ENCODE measurements at places on chromosomes 11 and 22.

GRCh38 chr22:50488006-50488677, 1.5 kb downstream of the MIOX start:
- DNase-seq = no peak

DNA sequence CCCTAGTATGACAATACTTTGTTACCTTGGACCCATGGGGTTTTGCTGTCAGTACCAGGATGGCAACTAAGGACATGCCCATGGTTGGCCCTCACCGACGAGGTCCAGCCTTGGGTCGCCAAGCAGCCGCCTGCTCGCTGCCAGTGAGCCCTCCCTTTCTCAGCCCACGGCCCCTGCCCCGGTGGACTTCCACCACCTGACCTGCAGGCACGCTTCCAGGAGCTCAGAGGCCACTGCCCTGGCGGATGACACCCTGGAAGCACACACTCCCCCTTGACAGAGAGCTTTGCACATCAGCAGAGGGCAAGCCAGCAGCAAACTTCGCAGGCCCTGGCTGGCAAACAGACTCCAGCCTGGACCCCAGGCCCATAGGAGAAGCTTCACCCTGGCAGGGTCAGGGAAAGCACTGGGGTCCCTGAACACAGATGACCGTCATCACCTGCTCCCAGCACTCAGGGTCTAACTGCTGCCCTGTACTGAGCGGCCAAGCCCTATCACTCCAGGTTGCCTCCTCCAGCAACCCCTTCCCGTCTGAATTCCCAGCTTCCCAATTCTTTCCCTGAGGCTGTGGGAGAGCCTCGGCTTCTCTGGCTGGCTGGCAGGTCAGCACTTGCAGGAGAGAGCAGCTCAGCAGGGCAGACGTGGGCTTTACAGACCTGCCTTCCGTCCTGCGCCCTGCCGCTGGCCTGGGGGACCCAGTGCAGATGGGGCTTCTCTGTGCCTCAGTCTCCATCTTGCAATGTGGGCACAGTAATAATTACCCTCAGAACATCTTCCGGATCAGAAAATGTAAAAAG, 2.7 kb upstream of the PPARA start:
- no peak for DNase-seq

- DNase-seq = no peak
These were observed 4.3 kb upstream of the FUT4 start for GRCh38 chr11:94539420-94539819.

DNA sequence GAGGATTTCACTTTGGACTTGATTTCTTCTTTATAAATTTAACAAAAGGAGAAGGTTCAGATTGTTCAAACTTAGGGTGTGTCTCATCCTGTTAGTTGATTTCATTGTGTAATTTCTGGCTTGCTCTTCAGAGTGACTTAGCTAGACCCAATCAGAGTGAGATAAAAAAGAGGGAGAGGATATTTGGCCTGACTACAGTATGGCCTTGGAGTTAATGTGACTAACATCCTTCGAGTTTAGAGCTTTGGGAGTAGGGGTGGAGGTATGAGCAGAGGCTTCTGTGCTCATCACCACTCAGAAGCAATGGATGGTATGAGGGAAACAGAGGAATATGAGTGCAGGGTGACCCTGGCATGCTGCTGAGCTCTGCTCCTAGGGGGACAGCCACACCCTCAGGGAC, 114.2 kb downstream of the ME3 start:
- DNase-seq = no peak

DNA sequence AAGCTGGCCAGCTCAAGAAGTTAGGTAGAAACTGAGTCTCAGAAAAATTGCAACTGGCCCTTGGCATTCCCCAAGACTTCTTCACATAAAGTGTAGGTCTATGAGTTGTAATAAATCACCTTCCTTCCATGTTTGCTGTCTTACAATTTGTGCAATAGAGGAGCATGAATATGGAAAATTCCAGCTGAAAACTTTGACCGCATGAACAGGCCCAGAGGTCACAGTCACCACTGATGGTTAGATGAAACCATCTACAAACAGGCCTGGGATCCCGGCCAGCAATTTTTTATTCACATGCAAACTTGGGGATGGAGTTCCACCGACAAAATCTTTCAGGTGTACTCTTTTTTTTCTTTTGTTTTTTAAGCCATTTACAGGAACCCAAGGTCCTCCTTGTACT, 88.1 kb downstream of the SERGEF start:
- no peak for DNase-seq

DNA sequence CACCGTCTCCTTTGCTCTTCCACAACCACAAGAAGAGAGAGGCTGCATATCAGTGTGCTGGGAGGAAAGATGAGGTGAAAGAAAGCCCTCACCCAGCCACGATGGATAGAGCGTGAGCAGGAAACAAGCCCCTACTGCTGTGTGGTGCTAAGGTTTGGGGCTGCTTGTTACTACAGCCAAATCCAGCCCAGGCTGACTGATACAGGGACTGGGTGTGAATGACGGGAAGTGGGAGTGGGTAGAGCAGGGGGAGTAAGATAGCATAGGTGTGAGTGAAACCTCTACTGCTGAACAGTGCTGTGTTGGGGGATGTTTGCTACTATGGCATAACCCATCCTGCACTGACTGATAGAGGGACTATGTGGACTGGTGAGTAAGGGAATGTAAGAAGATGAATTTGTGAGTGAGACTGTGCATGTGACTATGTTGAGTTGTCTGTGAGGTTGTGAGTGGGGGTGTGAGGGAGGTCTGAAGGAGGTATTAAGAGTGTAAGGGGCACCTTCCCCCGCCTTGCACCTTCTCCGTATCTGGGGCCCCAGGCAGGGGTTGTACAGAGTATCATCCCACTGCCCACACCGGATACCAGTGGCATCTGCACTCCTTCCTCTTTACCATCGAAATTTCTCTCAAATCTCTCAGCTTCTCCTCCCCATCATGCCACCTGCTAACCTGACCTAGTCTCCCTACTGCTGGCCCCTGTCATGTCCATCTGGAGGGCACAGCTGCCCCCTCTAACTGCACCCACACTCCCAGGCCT, 91.5 kb downstream of the MN1 start:
- no peak for DNase-seq

- DNase-seq = no peak
These were observed 471.9 kb upstream of the KIRREL3 start for GRCh38 chr11:127472505-127472904.

DNA sequence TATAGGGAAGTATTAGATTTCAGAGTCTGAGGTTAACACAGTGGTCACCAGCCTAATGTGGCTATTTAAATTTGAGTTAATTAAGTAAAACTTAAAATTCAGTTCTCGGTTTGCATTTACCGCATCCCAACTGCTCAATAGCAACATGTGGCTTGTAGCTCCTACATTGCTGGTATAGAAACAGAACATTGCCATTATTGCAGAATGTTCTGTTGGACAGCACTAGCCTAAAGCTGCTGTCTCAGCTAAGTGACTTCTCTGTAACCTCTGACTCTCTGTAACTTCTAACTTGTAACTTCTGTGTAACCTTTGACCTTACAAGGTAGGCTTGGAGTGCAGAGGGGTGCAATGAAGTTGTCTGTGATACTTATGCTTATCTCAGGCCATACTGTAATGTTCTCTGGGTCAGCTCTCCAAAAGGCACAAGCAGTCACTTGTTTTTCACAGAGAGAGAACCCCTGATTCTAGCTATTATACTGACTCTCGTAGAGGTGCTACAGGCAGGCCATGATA, 78.7 kb downstream of the ZNRF3 start:
- DNase-seq = no peak

DNA sequence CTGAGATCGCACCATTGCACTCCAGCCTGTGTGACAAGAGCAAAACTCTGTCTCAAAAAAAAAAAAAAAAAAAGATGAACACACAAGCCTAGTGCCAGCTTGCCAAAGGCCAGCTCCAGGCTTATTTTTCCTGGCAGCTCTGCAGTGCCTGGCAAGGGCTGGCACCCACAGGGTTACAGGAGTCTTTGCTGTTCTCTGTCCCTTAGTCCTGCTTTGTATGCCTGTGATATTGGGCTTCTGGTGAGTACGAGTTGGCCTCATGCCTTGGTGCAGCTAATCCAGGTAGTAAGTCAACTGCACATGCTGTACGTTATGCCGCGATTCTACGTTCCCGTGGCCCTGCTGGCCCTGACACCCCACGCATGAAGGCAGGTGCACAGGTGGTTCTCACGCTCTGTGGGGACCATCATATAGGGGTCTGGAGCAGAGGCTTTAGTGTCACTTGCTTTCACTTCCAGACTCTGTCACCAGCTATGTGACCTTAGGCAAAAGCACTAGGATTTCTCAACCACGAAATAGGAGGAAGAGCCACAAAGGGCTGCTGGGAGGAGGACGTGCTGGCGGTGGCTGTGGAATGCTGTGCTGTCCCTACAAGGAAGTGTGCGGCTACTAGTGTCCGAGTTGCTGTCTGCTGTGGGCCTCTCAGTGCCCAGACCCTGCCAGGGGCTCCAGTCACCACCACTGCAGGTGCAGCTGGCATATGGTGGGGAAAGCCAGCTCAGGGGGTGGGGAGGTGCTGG, 21.4 kb upstream of the RASL10A start:
- no peak for DNase-seq

DNA sequence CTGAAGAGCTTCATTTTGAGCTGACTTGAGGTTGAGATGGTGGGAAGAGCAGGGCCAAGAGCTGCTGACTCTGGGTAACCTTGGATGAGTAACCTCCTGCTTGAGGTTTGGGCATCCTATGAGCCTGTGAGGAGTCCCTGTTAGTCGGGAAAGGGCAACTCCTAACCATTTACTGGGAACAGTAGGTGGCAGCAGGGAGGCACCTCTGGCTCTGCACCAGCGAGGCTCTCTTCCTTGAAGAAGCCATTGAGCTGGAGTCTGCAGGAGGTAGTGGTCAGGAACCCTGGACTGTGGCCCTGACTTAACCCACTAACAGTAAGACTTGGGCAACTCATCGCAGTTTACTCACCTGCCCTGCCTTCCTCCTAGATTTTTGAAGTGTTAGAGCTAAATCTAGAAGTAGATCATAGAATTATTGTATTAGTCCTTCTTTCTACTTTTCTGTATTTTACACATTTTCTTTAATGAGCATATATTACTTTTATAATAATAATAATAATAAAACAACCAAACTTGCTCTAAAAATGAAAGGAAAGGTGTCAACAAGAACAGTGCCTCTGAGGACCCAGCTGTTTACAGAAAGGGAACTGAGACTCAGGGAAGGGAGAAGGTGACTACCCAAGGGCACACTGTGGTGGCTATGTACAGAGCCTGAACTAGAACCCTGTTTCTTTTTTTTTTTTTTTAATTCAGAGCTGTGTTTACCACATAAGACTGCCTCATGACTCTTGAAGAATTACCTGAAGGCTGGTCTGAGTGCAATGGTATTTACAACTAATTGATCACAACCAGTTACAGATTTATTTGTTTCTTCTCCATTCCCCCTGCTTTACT, 47.5 kb downstream of the MEI1 start:
- peak; percentile 25 for DNase-seq
